ENCODE measurements at places on chromosomes 4 and X.

GRCh38 chr4:65825116-65825753, 154.9 kb upstream of the EPHA5 start:
- DNase-seq, result no peak

DNA sequence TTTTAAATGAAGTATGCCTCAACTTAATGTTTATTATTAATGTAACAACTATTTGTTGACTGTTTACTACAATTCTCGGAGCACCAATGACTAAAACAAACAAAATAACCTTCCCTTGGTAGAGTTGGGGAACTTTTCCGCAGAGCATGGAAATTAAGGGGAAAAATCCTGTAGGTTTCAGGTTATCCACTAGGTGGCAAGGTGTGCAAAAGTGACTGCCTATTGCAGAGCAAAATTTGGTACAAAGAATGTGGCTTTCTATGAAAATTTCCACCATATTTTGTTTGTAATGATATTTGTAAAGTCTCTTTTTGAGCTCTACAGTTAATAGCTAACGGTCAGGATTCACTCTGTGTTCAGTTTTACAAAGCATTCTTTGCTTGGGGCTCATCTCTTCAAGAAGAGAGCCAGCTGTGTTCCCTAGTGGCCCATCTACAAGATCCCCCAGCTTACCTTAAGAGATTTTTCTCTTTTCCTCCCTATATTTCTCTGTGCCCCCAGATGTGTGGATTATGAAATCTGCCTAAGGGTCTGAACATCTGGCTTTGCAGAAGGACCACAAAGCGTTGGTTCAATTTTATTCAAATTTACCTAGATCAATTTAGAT, 61.1 kb downstream of the FBXO8 start:
- peak; percentile 33 for DNase-seq

- DNase-seq, result no peak
Observed at GRCh38 chr4:139175646-139176301, 1.2 kb downstream of the ELF2 start.

GRCh38 chr4:153529646-153530045, 63.5 kb downstream of the TMEM131L start:
- no peak for DNase-seq

DNA sequence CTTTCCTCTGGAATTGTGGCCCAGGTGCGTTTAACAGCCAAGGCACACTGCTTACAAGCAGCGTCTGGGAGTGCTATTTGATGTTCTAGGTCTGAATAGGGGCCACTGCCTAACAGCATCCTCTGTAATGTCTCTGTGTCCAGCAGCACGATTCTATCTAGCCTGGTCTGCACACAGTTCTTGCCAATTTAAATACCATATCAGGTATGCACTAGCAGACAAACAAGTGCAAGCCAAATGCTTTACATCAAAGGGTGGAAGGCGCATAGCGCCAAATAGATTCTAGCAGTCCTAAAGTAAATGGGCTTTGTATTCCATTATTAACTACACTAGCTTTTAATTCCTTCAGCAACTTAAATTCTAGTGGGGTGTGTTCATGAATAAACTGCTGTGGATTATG, 15.8 kb upstream of the UGDH start:
- no peak for DNase-seq

GRCh38 chr4:85879518-85879917, 404.6 kb downstream of the ARHGAP24 start:
- no peak for DNase-seq

DNA sequence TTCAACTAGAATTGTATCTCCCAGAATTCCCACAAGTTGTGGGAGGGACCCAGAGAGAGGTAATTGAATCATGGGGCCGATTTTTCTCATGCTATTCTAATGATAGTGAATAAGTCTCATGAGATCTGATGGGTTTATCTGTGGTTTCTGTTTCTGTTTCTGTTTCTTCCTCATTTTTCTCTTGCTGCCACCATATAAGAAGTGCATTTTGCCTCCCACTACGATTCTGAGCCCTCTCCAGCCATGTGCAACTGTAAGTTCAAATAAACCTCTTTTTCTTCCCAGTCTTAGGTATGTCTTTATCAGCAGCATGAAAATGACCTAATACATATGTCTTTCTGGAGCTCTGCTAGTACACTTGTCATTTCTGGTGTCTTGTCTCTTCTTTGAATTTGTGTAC, 22.1 kb upstream of the OR13H1 start:
- DNase-seq, result no peak

DNA sequence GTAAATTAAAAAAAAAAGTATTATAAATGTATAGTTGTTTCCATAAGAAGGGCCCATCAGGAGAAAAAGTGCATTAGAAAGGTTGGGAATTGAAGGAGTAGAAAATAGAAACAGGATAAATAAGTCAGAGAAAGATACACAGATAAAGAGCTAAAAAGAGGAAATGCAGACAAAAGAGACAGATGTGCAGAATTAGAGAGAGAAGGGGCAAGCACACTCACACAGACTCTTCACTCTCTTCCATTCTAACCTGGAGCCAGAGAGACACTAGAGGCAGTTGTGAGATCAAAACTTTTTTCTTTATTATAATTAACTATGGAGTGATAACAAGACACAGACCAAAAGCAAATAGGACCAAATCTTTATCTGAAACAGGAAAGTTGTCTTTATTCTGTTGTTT, 134.1 kb downstream of the CEP135 start:
- no peak for DNase-seq

- DNase-seq, result peak; percentile 39
Observed at GRCh38 chr4:169566021-169566818, 46.2 kb downstream of the NEK1 start.

DNA sequence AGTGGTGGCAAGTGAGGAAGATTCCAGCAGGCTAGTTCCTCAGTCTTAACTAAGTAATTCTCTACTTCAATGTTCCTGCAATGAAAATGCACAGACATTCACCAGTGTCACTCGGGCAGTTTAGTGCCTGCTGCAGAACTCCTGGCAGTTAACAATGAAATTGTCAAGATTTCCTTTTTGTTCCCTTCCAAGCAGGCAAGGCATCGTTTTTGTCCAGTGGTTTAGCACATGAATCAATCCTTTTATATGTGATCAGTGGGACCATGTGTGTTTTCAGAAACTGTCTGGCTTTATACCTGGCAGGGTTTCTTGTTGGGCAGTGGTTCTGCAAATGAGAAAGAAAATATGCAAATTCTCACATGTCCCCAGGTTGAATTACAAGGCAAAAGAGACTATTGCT, 122.2 kb downstream of the GBA3 start:
- no peak for DNase-seq

- peak; percentile 84 for DNase-seq
Observed at GRCh38 chr4:3531879-3532750, at the start of gene LRPAP1. Gene LRPAP1 (minus strand): TSS chr4:3532422. CDS start chr4:3532412, 10 bp downstream.

GRCh38 chr4:2800691-2801596, 8.1 kb downstream of the SH3BP2 start:
- DNase-seq, result peak; percentile 26

DNA sequence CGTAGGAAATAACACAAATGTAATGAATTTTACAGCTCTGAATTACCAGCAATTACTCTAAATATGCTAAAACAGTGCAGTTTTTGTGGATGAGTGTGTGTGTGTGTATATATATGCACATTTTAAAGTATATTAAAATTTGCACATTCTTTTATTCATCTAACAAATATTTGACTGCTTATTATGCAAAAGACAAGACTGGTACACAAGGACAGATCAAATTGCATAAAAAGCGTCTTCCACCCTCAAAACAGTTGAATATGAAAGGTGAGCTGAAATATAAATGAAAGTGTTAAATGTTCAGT, 13.9 kb downstream of the ZAR1 start:
- no peak for DNase-seq

- DNase-seq, result no peak
Observed at GRCh38 chrX:15072880-15073279, 197.0 kb downstream of the ASB9 start.

- no peak for DNase-seq
Observed at GRCh38 chrX:43267652-43268051, 388.4 kb upstream of the MAOA start.

DNA sequence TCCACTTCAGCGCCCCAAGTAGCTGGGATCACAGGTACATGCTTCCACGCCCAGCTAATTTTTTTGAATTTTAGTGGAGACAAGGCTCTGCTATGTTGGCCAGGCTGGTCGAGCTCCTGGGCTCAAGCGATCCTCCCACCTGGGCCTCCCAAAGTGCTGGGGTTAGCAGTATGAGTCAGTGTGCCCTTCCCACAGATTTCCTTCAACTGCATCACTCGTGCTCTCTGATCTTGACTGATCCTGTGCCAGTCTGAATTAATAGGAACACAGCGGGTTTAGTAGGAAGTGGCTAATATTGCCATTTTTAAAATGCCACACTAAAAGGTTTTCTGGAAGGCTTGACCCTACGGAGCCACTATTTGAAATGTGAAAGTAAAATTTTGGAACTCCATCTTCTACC, 4.3 kb upstream of the SHROOM2 start:
- no peak for DNase-seq

DNA sequence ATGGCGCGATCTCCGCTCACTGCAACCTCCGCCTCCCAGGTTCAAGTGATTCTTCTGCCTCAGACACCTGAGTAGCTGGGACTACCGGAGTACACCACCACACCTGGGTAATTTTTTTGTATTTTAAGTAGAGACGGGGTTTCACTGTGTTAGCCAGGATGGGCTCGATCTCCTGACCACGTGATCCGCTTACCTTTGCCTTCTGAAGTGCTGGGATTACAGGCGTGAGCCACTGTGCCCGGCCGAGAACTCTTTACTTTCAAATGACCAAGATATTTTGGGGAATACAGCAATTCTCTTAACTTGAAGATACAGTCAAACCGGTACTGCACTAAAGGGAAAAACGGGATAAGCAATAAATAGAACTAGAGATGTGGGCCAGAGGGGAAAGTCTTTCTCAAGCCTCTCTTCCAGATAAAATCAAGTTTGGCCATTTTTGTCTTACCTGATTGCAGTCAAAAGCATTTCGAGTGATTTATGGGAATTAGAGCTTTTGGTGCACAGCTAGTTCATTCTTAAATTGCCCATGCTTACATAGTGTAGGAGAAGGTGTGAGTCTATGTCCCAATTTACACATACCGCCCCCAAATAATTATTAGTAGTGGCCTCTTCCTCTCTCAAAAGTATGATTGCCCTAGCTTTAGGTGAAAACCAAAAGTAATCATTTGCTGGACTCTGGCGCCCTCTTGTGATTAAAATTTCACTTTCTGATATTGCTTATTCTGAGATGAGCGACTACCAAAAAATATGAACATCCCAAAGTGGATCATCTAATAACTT, 53.2 kb upstream of the ABCG2 start:
- DNase-seq, result peak; percentile 67

GRCh38 chr4:145216535-145216934, 36.1 kb upstream of the OTUD4 start:
- DNase-seq, result no peak

DNA sequence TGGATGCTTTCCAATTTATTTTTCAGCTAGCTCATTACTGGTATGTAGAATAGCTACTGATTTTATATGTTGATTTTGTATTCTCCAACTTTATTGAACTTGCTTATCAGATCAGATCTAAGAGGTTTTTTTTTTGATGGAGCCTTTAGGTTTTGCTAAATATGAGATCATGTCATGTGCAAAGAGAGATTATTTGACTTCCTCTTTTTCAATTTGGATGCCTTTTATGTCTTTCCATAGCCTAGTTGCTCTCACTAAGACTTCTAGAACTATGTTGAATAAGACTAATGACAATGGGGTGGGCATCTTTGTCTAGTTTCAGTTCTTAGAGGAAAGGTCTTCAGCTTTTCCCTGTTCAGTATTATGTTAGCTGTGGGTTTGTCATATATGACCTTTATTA, 11.7 kb downstream of the MAGEE1 start:
- DNase-seq, result no peak

DNA sequence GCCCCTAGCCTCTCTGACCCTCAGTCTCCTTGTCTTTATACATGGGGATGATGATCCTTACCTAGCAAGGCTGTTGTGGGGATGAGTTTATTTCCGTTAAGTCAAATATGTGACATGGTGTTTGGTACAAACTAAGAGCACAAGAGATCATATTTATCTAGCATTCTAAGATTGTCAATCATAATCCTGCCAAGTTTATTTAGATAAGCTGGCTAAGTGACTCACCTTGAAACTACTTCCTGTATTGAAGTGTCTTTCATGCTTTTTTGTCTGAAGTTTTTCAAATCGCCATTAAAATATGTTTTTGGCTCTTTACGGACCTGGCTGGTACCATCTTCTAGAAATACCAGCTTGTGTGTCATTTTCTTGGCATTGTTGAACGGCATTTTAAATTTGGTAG, 30.7 kb downstream of the MAP7D3 start:
- DNase-seq, result no peak

GRCh38 chr4:4423706-4424498, 37.0 kb downstream of the NSG1 start:
- no peak for DNase-seq

GRCh38 chr4:158758142-158758541, 10.7 kb upstream of the FNIP2 start:
- DNase-seq, result no peak

DNA sequence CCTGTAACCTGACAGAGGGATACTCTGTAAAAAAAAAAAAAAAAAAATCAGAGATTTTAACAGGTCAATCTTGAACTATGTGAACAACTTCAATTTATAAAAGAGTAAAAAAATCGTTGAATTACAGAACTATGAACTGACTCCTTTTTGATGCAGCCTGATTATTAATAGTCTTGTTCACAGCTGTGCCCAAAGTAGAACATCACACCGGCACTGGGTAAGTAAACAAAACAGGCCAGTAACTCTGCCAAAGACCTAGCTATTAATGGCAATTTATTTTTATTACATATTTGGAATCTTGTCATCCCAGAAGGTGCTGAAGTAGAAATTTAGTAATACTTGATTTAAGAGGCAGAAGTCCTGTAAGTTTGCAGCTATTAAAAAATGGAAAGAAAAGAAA, 31.4 kb downstream of the CPE start:
- DNase-seq, result no peak

DNA sequence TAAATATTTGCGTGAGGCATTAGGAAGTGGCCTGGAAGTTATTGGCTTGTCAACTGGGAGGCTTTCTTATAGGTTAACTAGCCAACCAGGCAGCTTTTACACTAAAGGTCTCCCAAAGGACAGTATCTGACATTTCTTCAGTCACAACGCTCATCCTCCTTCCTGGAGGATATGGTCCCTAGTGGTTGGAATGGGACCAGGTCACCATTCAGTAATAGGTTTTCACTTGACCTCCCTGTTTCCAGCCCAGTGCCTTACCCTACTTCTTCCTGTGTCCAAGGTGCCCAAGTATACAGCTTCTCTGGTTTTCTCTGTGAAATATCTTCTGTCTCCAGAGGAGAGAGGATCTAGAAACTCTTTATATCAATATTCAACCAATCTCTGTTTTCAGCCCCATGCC, 38.5 kb downstream of the RPS6KA3 start:
- no peak for DNase-seq

GRCh38 chr4:112823156-112823555, 186.2 kb downstream of the LARP7 start:
- DNase-seq, result no peak
